D721Med (cell line): ENCODE measurements at places on chromosomes 6 and 20.

DNA sequence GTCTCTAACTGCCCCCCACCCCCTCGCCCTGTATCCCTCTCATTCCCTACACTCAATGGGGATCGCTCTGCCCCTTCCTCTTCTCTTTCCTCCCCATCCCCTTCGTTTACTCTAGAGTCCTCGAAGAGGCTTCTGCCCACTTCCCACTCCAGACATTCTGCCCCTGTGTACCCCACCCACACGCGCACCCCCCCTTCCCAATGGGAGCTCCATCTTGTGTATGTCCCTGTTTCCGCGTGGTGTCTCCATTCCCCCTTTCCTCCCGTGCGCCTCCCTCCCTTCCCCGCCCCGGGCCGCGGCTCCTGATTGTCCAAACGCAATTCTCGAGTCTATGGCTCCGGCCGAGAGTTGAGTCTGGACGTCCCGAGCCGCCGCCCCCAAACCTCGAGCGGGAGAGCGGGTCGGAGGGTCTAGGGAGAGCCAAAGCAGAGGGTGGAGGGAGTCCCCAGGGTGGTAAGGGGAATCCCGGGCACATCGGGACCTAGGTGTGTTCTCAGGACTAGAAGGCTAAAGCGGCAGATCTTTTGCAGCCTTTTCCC, 679 bp upstream of the RING1 start:
- no peak for DNase-seq

DNA sequence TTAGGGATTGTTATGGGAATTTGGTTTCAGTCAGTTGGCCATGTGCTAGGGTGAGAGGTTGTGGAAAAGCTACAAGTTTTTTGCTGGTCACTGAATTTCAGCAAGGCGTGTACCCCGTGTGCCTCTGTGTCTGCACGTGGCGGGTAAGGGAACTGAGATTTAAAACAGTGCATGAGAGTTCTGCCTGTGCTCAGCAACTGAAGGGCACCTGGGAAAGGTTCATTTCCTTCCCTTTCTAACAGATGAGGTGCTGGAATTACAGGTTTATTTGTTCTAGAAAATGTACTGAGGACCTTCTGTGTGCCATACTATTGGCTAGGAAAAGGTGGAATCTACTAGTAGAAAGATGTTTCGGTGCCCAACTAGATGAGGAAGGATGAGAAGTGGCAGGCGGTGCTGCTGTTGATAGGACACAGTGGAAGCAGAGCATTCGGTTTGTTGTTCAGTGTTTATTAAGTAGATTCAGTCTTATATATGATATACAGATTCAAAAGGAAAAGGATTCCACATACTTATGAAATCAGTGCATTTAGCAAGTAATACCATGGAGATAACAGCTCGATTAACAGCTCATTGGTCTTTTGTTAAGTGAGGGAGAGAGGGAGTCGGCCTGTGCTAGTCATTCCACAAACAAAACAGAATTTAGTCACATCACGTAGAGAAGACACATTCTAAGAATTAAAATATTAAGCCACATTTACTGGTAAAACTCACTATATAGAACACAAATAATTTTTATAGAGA, 84.7 kb downstream of the ASXL1 start:
- no peak for DNase-seq

DNA sequence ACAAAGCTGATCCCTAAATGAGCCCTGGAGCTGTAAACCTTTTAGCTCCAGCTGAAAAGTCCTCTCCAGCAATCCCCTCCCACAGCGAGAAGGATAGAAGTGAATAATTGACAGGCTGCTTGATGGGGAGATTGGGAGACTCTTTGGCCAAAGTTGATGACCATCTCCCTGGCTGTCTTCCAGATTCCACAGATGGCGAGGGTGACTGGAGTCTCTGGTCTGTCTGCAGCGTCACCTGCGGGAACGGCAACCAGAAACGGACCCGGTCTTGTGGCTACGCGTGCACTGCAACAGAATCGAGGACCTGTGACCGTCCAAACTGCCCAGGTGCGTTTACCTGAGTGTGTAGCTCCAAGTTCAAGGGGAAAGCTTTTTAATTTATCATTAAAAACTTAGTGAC, 67.3 kb downstream of the ISM1 start:
- DNase-seq: no peak

DNA sequence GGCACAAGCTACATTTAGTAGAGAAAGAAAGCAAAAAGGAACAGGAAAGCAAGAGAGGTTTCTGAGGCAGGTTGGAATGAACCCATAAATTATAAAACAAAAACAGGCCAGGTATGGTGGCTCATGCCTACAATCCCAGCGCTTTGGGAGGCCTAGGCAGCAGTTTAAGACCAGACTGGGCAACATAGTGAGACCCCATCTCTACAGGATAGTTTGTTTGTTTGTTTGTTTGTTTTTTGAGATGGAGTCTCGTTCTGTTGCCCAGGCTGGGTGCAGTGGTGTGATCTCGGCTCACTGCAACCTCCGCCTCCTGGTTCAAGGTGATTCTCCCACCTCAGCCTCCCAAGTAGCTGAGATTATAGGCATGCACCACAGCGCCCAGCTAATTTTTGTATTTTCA, 49.0 kb downstream of the AFG1L start:
- no peak for DNase-seq

- no peak for DNase-seq
Observed at GRCh38 chr6:45710304-45710821, 305.3 kb downstream of the CLIC5 start.

- DNase-seq: no peak
Observed at GRCh38 chr6:89768324-89768723, 51.3 kb downstream of the MDN1 start.

- no peak for DNase-seq
Observed at GRCh38 chr6:129489215-129489765, 220.7 kb downstream of the ARHGAP18 start.

DNA sequence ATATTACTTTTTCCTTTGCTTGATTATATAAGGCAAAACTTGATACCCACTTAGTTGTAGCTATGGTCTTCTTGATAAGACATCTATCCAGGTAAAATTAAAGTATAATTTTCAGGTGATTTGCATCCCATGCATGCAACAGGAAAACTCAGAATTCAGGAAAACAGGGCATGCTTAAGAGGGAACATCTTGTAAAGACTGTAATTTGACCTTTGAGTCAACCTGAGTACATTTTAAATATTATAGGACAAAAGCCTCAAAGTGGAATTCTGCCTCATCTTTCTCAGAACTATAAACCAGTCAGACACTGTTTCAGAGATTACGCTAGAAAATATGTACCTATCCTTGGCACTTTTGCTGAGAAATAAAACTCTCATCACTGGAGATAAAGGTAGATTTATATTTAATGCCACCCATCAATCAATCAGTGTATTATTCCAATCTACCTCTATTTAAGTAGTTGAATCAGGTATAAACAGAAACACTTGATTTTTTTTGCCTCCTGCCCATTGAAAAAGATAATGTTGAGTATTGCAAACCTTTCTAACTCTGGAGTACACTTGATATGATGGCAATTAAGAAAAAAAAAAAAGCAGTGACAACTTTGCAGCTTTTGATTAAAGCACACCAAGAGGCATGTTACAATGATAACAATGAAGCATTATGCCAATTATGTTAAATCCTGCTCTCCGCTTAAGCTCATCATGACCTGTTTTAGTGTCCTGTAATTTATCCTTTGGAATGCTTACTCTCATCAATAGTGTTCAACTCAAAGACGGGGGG, 2.8 kb downstream of the CITED2 start:
- no peak for DNase-seq

- no peak for DNase-seq
Observed at GRCh38 chr6:162150295-162150694, 577.3 kb downstream of the PRKN start.

DNA sequence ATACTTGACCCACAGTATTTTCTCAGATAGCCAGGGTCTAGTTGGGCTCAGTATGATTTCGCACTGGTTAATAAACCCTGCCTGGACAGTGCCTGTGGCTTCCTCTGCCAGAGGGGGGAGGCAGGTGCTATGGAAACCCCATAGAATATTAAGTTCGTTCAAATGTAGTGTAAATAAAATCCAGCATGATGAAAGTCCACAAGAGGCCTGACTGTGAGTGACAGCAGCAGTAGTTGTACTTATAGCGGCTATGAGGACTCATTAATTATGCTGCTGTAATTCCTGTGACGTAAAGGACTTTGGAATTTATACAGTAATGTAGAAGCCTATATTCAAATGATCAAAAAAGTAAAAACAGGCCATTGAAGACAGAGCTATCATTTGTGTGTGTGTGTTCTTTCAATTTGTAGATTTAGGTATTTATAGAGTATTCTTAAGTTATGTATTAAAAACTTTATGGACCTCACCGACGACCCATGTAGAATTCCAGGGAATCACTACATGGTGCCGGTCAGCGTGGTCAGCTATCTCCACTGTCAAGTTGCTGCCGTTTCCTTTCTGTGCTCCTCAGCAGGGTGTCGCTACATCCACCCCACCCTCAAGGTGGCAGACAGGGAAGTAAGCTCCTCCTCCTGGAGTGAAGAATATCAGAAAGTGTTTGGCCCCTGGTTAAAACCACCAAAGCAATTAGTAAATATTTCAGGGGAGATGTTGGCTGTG, 10.0 kb downstream of the PYGB start:
- no peak for DNase-seq

- DNase-seq: no peak
Observed at GRCh38 chr6:148884461-148884860, 137.6 kb downstream of the UST start.

DNA sequence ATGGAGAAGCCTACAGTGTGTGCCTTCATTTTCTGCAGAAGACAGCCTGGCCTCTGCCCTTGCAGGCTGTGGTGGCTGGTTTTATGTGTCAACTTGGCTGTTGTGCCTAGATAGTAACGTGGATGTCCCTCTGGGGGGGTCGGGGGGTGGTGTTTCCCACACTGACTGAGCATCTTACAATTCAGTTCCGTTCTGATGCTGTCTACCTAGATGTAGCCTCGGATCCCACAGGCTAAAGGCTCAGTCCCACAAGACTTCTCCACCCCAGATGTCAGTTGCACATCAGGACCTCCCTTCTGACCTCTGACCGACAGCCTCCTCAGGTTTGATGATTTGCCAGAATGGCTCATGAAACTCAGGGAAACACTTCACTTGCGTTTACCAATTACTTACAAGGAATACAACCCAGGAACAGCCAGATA, 4.4 kb downstream of the PYGB start:
- no peak for DNase-seq

- no peak for DNase-seq
Observed at GRCh38 chr20:45611054-45611453, 18.5 kb upstream of the WFDC10A start.

DNA sequence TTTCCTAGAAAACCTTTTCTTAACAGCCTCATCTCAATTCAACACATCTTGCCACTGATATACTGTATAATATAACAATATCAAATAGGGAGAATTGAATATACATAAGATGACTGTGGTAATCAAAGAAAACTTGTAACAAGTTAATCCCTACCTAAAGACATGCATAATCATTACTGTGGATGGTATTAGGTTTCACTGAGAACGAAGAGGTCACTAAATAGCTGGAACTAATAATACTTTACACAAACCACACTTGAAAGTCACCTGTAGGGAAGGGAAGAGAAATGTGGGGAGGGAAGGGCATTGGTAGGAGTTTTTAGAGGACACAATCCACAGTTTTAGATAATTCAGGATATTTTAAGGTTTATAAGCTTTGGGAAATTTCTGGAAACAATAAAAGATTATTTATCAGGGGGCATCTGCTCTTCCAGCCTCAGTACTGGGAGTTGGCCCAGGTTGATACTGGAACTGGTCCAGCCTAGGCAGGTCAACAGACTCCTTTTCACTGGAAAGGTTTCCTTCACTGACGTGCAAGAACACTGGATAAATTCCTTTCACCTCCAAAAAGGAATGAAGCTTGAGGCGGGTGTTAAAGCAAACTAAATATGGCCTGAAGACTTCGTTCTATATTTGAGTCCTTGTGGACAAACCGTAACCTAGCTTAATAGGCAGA, 44.0 kb downstream of the MAP7 start:
- DNase-seq: no peak

DNA sequence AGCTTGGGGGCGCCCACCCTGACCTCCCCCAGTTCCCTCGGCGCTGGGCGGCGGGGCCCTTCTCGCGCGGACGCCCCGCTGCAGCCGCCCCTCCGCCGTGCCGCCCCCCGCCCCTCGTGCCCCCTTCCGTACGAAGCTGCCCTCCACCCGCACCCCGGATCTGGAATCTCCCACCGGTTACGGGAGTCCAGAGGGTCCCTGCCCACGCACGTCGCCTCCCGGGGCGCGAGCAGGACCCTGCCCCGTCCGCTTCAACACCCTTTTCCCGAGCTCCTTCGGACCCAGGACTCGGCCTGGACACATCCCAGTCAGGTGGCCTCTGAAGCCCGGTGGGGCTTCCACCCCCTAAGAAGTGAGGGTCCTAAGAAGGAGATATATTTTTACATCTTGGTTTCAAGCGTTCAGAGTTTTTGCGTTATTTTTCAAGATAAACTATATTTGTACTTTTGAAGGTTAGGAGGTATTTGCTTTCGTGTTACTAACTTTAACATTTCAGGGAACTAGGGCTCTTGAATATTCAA, 506 bp downstream of the ARFGAP1 start:
- no peak for DNase-seq

DNA sequence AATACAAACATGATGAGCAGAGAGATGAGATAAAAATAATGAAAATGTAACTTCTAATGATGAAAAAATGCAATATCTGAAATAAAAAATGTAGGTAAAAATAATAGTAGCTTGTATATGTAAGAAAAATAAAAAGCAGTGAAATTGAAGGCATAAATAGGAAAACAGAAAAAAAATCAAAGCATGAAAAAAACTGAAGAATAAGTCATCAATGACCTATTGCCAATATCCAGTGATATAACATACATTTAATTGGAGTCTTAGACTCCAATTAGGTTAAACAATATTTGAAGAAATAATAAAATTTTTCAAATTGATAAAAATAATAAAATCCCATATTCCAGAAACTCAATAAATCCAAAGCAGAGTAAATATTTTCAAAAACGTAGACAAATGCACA, 114.0 kb upstream of the HDGFL1 start:
- no peak for DNase-seq

GRCh38 chr6:116459927-116460326, 1.2 kb upstream of the CALHM6 start:
- no peak for DNase-seq

- DNase-seq: peak; percentile 99
Observed at GRCh38 chr20:45812157-45813005, at the start of gene UBE2C. TSS of gene UBE2C (plus strand) at chr20:45812644. CDS start at chr20:45812696, 52 bp downstream.

DNA sequence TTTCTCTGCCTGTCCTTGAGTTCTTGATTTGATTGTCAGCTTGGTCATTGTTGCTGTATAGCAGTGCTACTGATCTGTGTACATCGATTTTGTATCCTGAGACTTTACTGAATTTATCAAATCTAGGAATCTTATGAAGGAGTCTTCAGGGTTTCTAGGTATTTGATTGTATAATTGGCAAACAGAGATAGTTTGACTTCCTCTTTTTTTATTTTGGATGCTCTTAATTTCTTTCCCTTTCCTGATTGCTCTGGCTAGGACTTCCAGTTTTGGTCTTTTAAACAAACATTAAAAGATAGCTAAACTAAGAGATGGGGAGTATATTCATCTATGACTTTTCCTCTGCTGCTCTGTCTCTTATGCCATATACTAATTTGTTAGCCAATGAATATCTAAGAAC, 62.4 kb downstream of the NCOA7 start:
- DNase-seq: no peak

GRCh38 chr6:127893541-127893940, 7.3 kb downstream of the THEMIS start:
- DNase-seq: no peak
